NCI-H146 (cell line): ENCODE measurements at places on chromosomes 12 and 14.

DNA sequence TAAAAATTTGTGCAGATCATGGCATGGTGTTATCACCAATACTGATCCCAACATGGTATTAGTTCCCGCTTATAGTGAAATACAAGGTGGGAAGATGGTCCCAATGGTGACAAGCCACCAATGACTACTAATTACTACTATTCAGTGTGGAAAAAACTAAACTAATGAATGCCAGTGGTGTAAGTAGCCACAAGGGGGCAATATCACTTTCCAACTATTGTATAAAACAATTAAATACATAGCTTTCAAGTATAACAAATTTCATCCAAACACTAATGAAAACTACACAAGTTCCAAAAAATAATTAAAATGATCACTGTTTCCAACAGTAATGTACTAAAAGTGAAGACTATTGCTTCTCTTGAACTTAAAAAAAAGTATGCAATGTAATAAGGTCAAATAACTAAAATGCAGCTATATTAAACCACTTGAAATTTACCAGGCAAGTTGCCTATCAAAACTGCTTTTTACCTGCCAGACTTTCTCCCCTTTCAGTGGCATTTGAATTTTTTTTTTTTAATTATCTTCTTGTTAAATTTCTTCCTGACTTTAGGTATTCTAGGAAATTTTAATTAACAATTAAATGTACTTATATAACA lies 58.0 kb downstream of the PAPLN start:
- peak; percentile 17 for DNase-seq

DNA sequence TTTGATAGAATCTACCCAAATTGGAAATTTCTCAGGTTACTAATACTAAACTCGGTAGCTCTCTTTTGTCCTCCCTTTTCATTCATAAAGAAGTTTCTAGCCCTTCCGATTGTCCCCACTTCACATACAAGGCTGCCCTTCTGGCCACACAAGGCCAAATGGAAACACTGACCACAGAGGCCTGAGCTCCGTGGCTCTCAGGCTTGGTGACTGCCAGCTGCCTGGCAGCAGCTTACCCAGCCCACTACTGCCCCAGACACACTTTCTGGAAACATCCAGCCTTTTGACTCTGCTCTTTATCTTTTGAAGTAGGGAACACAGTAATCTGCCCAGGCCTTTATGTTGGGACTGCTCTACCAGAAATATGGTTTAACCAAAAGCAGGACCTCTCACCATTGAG lies 167.2 kb downstream of the GCH1 start:
- DNase-seq = no peak

DNA sequence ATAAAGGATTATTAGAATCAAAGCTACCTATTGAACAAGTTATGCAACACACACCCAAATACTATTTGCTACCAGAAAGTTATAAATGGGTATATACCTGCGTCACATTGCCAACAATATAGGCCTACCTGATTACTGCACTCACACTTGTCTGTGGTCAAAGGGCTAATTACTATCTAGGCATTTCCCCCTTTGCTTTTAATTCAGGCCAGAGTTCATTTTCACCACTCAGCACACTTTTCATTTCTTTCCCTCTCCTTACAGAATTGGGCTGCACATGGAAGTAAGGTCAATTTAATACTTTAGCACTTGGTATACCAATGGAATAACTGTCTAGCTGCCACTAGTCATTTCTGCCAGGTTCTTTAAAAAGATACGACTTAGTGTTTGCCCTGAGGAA lies 1.7 kb downstream of the SOS2 start:
- DNase-seq = no peak

DNA sequence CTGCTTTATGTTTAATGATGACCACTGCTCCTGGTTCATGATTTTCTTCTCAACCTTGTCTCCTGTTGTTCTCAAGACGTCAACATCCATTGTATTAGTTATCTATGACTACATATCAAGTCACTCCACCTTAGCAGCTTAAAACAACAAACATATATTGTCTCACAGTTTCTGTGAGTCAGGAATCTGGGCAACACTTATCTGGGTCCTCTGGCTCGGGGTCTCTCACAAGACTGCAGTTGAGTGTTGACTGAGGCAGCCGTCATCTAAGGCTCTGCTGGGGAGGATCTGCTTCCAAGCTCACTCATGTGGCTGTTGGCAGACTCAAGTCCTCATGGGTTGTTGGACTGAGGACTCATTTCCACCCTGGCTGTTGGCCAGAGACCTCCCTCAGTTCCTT lies 27.3 kb upstream of the FRS2 start:
- no peak for DNase-seq

GRCh38 chr12:22313286-22313962 lies 21.1 kb downstream of the ST8SIA1 start:
- no peak for DNase-seq

- DNase-seq = no peak
Observed at GRCh38 chr12:120225200-120225558, 24.3 kb upstream of the RPLP0 start.

DNA sequence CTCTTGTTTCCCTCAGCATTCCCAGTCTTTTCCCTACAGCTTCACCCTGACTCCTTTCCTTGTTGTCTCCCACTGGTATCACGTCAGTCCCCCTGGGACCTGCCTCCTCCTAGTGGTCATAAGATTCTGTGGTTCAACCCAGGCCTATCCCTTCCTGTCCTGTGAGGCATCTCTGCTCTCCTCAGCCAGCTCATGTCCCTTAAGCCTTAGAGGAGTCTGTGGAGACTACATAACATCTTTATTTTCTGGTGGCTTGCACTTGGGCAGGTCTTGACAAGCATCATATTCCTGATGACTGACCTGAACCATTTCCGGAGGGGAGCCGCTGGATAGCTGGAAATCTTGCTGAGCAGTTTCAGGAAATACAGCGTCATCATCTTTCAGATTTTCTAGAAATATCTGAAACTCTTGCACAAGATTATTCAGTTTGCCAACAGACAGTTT lies 688 bp downstream of the C12orf71 start:
- no peak for DNase-seq

GRCh38 chr12:3172124-3173007 lies 95.2 kb downstream of the TSPAN9 start:
- no peak for DNase-seq

DNA sequence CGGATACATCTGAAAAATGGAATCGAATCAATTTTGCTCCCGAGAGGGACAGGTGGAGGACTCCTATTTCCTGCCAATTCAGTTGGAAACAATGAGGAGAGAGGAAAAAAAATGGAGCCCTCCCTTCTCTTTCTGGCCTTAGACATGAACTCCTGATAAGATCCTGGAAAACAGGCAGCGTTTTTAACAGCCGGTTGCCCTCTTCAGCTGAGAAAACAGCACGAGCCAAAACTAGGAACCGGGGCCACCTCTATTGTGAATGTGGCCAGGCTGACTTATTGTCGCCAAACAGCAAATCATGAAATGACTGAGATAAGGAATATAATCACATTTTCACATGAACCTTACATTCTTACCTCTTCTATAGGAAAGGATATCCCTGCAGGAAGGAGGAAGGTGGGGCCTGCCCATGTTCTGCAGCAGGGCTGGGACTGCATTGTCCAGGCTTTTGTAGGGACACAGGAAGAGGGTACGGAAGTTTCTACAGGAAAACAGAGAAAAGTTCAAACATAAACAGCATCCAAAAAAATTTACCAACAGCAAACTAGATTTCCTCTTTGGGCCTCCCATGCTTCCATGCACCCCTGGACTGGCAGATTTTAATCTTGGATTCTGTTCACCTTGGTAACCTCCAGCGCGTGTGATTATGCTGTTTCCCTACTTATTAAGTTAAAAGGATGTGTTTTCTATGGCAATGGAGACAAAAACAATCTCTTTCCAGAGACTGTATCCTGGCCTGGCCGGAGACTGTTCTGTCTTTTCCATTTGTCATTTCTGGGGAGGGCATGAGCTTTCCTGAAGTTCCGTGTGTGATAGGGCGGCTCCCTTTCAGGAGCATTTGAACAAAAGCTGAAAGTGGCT lies 29.0 kb upstream of the ELK3 start:
- DNase-seq = peak; percentile 49

GRCh38 chr12:6850796-6851152 lies 312 bp downstream of the CDCA3 start:
- no peak for DNase-seq

GRCh38 chr12:82593901-82594396 lies 92.8 kb upstream of the TMTC2 start:
- DNase-seq = peak; percentile 19

DNA sequence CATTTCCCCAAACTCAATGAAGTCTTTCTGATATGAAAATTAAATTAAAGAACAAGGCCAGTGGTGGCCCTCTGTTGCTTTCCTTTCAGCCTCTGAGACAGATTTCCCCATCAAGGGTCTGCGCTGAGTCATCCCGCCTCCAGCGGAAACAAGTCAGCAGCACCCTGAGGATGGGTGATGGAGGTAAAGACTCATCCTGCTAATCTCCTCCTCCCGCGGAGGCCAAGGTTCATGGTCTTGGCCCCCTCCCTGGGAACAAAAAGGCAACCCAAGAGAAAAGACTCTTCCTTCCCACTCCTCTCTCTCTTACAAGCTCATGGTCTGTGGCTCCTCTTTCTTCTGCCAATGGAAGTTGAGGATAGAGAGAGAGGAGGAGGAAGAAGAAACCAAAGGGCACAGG lies 9.0 kb upstream of the NUMB start:
- no peak for DNase-seq

GRCh38 chr12:5466521-5466960 lies 34.6 kb downstream of the NTF3 start:
- no peak for DNase-seq

GRCh38 chr14:93271111-93271510 lies 61.7 kb downstream of the BTBD7 start:
- DNase-seq = no peak

GRCh38 chr12:89494411-89495231 lies 30.0 kb downstream of the GALNT4 start:
- DNase-seq = no peak

DNA sequence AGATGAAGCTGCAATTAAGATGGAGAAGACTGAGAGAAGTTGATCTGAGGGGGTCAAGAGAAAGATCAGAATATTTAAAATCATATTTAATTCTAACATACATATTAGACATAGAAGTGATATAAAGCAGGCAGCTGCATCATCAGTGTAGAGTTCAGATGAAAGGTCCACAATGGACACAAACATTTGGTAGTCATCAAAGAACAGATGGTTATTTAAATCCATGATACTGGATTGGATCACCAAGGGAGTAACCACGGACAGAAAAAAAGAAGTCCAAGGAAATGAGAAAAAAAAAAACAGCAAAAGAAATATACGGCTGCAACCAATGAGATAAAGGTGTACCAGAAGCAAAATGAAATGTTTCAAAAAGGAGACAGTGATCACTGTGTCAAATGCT lies 20.1 kb downstream of the NOVA1 start:
- peak; percentile 4 for DNase-seq

DNA sequence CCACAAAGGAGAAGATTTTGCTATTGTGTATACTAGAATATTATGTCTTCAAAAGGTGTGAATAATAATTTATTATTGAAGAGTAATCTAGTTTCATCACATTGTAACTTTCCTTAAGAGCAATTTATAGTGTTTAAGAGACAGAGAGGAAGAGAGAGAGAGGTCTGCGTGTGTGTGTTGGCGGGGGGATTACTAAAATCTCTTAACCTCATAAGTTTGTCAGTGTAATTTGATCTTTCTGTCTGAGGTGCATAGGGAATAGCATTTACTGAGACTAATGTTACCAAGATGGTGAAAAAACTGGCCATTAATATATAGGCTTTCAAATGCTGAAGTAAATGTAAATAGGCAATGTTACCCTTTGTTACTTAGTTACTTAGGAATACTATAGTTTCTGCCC lies 48.2 kb upstream of the BTG1 start:
- no peak for DNase-seq

DNA sequence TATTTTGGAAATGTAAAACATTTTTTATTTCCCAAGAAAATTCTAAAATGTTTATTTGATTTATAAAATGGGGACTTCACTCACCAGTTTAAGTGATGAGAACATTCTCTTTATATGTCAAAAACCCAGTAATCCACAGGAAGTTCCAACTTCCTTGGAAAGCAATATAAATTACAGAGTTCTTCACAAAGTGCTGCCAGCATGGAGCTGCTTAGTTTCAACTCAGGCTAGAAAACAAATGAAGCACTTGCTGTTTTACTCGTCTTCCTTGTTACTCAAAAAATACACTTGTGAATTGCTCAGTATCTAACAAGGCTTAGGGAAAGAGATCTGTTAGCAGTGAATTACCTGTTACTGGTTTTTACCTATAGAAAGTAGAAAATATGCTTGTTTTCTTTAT lies 942.7 kb upstream of the MDGA2 start:
- no peak for DNase-seq

DNA sequence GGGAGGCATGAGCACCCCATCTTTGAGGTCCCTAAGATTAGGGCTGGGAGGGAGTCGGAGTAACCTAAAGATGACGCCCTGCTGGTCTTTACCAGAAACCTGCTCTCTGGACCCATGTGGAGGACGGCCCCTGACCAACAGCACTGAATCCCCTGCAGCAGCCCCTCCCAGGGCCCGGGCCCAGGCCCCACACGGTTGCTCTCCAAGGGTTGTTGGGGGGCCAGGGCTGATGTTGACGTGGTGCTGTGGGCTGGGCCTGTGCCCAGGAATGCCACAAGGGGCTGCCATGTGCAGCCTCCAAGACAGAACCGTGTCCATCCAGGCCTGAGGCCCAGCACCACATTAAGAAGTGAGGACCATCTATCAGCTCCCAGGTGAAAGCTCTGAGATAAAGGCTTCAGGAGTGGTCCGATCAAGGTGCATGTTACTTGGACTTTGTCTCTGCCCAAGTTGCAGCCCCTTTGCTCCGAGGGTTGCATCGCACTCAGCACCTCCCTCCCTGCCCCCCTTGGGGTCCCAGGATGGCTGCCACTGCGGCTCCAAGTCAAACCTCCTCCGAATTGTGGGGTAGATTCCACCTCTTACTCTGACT lies 29.6 kb downstream of the LRCOL1 start:
- no peak for DNase-seq

- peak; percentile 83 for DNase-seq
Observed at GRCh38 chr14:76261371-76261811, 109.7 kb downstream of the GPATCH2L start.

DNA sequence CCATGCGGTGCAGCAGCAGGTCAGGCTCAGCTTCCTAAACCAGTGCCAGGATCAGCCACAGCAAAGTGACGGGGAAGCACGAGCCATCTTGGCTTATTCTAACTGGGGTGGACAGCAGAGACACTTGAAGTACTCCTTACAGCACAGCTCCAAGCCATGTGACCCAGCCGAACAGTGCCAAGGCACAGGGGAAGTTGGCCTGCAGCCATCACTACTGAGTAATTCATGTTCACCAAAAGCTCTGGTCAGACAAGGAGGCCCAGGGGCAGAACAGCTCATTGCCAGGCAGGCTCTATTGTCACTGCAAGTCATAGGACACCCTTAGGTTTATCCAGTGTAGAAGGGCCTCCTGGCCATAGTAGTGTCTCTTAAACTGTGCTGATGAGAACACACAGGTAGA lies 23.4 kb upstream of the SLC35F4 start:
- DNase-seq = no peak
